A549 treated with CpdA at 1 μM for 4 hours (cell line): ENCODE measurements at places on chromosomes 11 and 22. TPM values are rescaled to one million over a fixed set of nuclear protein-coding genes. Genes with fewer than 3 reads are reported as not detected.

GRK3 gene
- 3.1 to 4.5 TPM (median 3.8 TPM) in 5 replicates for total RNA-seq

HPX gene
- total RNA-seq: 0.31 to 0.65 TPM (median 0.55 TPM) in 5 replicates

SLC7A4 gene
- not detected in 5 replicates for total RNA-seq

NLRP10 gene
- 0.02 TPM in 1 of 5 replicates, not detected in the others for total RNA-seq

OR6T1 gene
- not detected in 5 replicates for total RNA-seq

ZBTB16 gene
- not detected in 5 replicates for total RNA-seq

CNGA4 gene
- total RNA-seq: 0.06 to 0.18 TPM in 2 of 5 replicates, not detected in the others

POU2AF2 gene
- total RNA-seq: not detected in 5 replicates

MRGPRX3 gene
- 0.41 TPM in 1 of 5 replicates, not detected in the others for total RNA-seq

MPZL2 gene
- not detected in 5 replicates for total RNA-seq

GGTLC3 gene
- total RNA-seq: not detected in 5 replicates

DTX4 gene
- total RNA-seq: 4.0 to 5.3 TPM (median 4.9 TPM) in 5 replicates

CHRM4 gene
- total RNA-seq: 0.43 to 0.75 TPM (median 0.55 TPM) in 5 replicates

ARHGAP42 gene
- total RNA-seq: 6.3 to 8.8 TPM (median 7.3 TPM) in 5 replicates

ADM2 gene
- 0.49 to 0.87 TPM (median 0.50 TPM) in 5 replicates for total RNA-seq

GNAZ gene
- total RNA-seq: 2.1 to 2.8 TPM (median 2.6 TPM) in 5 replicates

KCNQ1 gene
- 0.24 to 0.83 TPM (median 0.43 TPM) in 5 replicates for total RNA-seq
